ENCODE measurements at places on chromosomes 5 and 9. TPM values are rescaled to one million over a fixed set of nuclear protein-coding genes. Genes with fewer than 3 reads are reported as not detected.

Gene KCNMB1
- total RNA-seq: not detected

Gene ANKRD18A
- 0.62 TPM for total RNA-seq

Gene PCDHGB1
- total RNA-seq: 0.43 TPM

Gene IRX4
- not detected for total RNA-seq

Gene ZNF366
- not detected for total RNA-seq

Gene C5orf22
- total RNA-seq: 29.0 TPM

Gene RORB
- 3.0 TPM for total RNA-seq

Gene PCDHA2
- 0.72 TPM for total RNA-seq

Gene CEP78
- total RNA-seq: 30.9 TPM

Gene RGS7BP
- not detected for total RNA-seq

Gene C9orf78
- 58.8 TPM for total RNA-seq

Gene MSX2
- total RNA-seq: 71.1 TPM

Gene GPR150
- total RNA-seq: not detected

Gene PIP5KL1
- 0.95 TPM for total RNA-seq

Gene F12
- 7.3 TPM for total RNA-seq

Gene ATOX1
- total RNA-seq: 85.3 TPM

Gene CFAP77
- not detected for total RNA-seq
